ENCODE measurements at places on chromosomes 12 and 14.

DNA sequence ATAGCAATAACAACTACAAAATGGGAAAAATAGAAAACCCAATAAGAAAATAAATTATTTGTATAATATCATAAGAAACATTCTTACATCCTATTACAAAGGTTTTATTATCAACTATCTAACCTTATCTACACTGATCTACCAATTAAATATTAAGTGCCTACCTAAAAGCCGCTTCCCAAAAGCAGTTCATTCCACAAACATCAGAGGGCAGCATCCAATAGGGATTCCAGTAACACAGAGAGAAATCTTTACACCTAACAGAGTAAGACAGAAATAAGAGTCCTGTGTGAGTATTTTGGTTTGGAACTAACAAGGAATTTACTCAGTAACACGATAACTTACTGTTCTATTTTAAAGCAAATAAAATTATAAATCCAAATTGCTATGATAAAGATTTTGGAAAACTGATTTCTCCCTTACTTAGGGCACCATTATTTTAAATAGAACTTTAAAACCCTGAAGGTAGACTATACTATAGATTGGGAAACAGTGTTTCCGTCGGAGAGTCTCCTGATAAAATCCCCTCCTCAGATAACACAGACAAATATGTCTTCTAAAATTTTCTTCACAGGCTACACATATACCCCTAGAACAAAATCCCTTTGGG is 15.0 kb downstream of the GXYLT1 start:
- DNase-seq: no peak

DNA sequence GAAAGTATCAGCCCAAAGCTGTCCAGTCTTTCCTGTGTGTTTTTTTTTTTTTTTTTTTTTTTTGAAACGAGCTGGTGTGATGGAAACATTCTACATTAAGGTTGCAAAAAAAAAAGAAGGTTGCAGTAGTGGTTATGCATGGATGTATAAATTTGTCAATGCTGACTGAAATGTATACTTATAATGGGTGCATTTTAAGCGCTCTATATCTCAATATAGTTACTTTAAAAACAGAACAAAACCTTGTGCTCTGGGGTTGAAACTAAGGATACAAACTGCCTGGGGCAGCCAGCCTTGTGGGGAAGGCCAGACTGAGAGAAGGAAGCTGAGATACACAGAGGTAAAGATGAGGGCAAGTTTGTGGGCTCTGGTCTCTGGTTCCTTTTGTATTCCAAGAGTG is 87.3 kb upstream of the RMST start:
- DNase-seq: no peak

DNA sequence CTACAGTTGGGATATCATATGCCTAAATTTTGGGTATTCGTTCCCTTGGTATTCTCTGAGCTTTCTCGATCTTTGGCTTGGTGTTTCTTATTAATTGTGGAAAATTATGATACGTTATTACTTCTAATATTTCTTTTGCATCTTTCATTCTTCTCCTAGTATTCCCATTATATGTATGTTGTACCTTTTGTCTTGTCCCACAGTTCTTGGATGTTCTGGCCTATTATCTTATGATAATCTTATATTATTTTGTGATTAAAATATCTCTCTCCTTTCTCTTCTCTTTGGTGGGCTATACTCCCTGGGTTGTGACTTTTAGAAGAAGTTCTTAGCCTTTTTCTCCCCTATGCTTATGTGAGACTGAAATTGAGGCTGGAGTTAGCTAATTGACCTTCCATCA is 25.2 kb downstream of the PTCSC3 start:
- no peak for DNase-seq

- no peak for DNase-seq
These were observed 136.8 kb downstream of the TTC8 start for GRCh38 chr14:88961214-88961613.

- DNase-seq: no peak
These were observed 69.6 kb downstream of the CHST11 start for GRCh38 chr12:104526320-104526719.

GRCh38 chr12:50097952-50098351 is 5.9 kb upstream of the GPD1 start:
- DNase-seq: no peak

GRCh38 chr12:71601546-71601945 is 62.1 kb downstream of the ZFC3H1 start:
- DNase-seq: no peak
